ENCODE measurements at places on chromosomes 5 and 9.

DNA sequence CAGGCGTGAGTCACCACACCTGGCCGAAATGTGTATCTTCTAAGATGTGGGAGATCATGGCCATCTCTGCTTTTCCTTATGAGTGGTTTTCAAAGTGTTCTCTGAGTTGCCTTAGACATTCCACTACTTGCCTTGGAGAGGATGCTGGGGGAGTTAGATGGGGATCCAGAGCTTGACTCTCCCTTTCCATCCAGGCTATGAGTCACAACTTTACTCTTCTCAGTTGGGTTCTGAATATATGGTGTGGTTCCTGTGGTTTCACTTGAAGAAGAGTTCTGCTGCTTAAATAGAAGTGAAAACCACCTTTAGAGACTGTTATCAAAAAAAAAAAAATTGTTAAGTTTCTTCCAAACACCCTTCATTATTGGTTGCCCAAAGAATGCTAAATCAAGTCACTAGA lies 217.6 kb downstream of the ZNF608 start:
- DNase-seq, result no peak

GRCh38 chr5:121897341-121897740 lies 45.7 kb downstream of the FTMT start:
- DNase-seq, result no peak

DNA sequence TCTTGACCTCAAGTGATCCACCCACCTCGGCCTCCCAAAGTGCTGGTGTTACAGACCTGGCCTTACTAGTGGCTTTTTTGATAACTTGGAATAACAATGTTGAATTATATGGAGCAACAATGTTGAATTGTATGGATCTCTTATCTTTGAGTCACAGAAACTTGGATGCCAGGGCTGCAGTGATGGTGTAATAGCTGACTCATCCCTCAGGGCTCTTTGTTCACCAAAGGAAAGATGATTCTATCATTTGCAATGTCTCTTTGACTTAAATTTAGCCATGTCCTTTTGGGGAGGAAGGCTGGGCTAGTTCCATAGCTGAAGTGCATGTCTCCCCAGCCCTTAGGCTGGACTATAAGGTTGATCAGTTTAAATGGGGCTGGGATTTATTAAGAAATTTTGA lies 172.3 kb downstream of the PDZD2 start:
- no peak for DNase-seq

GRCh38 chr5:30103052-30103451 lies 1090.4 kb upstream of the CDH6 start:
- no peak for DNase-seq

DNA sequence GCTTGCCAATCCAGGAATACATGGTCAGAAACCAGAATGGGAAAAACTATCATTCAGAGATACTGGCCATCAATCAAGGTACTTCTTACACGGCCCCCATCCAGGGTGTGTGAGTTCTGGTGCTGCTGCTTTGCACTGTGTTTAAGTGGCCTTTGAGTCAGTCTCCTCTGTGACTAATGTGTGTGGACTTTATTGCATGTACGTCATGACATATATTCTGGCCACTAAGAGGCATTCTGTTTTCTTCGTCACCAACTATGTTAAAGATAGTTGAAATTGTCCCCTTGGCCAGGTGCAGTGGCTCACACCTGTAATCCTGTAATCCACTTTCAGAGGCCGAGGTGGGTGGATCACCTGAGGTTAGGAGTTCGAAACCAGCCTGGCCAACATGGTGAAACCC lies 8.5 kb downstream of the EXOSC3 start:
- DNase-seq, result no peak

Measured in NCI-H2171 treated with DMSO at 0.1 percent for 48 hours (cell line).